Activated CD8-positive, alpha-beta T cell treated with anti-CD3 and anti-CD28 coated beads for 36 hours (primary cell): ENCODE measurements at places on chromosomes 1 and 21.

DNA sequence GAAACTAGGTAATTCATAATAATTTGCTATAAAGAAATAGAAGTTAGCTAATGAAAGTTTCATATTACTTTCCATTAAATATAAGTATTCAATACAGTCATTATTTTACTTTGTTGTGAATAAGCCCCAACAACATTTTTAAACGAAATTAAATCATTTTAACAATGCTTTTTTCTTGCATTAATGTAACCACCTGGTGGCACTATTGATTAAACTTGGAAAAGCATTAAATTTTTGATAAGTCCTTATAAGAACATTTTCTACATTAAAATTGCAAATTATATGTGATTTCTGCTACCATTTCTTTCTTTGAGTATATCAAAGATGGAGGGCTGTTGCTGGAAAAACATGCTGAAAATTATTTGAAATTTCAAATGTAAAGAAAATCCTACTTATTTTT is 918.8 kb upstream of the TMPRSS15 start:
- no peak for DNase-seq

DNA sequence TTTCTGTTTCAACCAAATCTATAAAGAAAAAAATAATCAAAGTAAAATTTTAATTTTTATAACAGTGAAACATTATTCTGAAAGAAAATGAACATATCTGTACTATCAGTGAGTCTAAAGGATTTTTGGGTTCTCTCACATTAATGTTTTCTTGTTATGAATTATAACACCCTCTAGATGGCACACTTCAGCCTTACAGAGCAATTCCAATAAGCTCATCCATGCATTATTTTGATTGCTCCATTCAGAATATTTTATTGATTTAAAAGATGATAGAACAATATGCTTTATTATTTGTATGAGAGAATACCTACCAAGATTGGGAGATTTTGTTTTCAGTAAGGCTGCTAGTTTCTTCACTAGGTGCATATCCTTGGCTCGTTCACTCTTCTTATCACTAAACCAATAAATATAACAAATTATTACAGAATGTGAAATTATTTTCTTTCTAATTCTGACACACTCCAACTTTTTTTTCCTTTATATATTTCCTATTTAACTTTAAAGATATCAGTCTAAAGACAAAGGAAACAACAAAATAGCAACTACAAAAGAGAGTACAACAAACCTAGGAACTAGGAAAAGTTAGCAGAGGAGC is 82.4 kb downstream of the RAB3GAP2 start:
- no peak for DNase-seq

DNA sequence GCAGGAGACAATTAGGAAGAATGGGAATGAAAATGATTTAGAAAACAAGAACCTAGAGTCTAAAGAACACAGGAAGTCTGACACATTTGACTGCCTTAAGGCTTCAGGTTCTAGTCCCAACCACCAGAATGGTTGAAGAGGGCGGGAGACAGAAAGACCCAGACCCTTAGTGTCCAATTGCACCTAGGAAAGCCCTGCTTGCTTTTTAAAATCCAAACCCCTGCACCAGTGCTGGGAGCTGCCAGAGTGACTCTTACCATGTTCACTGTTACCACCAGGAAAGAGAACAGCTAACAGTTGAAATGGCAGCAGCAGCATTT is 265 bp downstream of the CD1B start:
- DNase-seq, result no peak

GRCh38 chr1:86062453-86062852 is 94.1 kb downstream of the COL24A1 start:
- no peak for DNase-seq
